ENCODE measurements at places on chromosomes 2 and 18.

GRCh38 chr2:17166506-17166905 lies 351.7 kb downstream of the RAD51AP2 start:
- peak; percentile 38 for DNase-seq

- peak; percentile 76 for DNase-seq
These were observed 980.3 kb upstream of the CDH2 start for GRCh38 chr18:29157057-29157780.

DNA sequence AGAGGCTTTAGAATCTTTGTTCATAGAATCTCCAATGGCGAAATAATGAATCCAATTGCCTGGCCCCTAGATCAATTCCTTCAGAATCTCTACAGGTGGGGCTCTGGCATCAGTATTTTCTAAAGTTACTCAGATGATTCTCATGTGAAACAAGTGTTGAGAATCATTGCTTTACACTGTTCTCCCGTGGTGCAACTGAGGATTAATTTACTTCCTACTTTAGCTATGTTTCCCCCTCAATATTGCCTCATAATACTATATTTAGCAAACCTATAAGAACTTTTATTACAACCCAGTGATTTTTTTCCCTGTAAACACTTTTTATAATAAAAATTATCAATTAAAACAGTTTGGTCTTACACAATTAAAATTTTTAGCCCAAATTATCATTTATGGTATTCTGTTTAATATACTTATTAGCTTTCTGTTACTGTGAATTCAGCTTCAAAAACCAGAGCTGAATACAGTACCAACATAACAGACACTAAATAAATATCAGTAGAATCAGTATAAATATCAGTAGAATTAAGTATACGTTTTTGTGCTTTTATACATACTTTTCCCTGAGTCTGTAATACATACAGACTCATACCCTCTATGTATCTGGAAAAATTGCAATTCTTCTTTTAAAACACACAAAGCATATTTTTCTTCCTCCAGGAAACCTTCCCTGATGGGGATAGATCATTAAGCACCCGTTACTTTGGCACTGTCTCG lies 20.8 kb downstream of the SLC38A11 start:
- DNase-seq = no peak

- peak; percentile 8 for DNase-seq
These were observed 107.0 kb upstream of the PTPRM start for GRCh38 chr18:7459851-7460770.

GRCh38 chr2:1791685-1792435 lies 47.5 kb upstream of the PXDN start:
- DNase-seq = no peak

- DNase-seq = peak; percentile 69
These were observed 11.6 kb upstream of the PTPN4 start for GRCh38 chr2:119748135-119748534.

DNA sequence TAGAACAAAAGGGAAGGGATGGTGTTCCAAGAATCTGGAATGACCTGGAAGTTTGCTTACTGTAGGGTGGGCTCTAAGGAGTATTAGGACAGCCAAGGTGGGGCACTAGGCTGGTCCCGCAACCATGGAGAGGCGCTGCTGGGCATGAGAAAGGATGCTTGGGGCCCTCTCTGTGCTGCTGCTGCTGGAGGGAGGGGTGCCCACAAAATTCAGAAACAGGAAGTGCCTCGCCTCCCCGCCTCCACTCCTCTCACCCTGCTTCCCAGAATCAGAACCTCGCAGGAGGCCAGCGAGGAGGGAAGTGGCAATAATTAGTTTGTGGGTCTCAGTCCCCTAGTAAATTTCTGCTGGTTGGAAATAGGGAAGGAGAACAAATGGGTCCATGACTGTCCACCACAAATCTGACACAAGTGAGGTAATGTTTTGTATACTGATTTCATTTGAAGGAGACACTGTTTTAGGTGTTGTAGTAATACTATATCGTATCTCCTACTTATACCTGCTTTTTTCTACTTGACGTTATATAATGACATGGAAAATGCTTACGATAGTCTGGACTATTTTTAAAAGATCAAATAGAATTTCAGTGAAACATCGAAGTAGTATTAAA lies 7.9 kb upstream of the PDCL3 start:
- no peak for DNase-seq

- no peak for DNase-seq
These were observed 118.3 kb upstream of the FAM136A start for GRCh38 chr2:70420143-70420542.

DNA sequence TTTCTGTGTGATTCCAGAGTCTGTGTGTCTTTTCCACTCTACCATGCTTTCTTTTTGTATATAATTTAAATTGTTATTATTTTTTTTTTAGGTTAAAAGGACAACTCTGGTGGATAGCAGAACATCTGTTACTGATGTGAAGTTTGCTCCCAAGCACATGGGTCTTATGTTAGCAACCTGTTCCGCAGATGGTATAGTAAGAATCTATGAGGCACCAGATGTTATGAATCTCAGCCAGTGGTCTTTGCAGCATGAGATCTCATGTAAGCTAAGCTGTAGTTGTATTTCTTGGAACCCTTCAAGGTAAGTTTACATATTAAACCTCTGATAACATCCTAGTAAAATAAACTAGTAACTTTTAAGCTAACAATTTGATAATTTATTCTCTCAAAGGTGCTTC lies 15.3 kb downstream of the SEH1L start:
- DNase-seq = no peak

DNA sequence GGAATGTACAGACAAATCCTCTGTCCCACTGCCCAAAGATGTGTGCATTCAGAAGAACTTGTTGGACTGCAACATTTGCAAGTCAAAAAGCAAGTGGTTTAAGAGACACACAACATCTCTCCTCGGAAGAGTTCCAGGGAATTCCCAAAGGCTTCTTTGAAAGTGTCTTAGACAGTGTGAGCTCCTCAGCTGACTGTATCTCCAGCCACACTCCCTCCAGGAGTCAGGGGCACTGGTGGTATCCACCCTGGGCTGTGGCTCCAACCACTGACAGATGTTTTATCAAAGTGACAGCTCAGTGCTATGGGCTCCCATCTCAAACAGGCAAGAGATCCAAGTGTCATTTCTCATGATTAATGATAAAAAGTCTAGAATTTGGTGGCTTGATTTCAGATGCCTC lies 48.5 kb downstream of the ALK start:
- DNase-seq = no peak

- DNase-seq = peak; percentile 54
These were observed 8.2 kb upstream of the TMEM182 start for GRCh38 chr2:102753563-102754159.

DNA sequence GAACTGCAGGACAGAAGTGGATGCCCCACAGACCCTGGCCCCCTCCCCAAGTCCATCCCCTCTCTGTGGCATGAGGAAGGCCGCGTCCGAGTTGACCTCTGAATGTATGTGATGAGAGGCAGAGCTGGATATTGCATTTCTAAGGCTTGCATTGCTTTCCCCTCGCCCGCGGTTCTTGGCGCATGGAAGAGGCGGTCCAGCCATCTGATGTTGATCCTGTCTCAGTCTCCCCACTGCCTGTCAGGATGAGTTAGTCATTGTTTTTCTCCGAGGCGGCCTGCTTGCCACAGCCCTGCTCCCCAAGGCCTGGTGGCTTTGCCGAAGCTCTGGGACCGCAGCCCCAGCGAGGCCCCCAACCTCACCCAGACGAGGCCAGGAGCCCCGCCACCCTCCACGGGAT lies 88.6 kb downstream of the SMAD7 start:
- DNase-seq = peak; percentile 43

GRCh38 chr2:154324601-154325000 lies 373.9 kb upstream of the KCNJ3 start:
- DNase-seq = no peak

DNA sequence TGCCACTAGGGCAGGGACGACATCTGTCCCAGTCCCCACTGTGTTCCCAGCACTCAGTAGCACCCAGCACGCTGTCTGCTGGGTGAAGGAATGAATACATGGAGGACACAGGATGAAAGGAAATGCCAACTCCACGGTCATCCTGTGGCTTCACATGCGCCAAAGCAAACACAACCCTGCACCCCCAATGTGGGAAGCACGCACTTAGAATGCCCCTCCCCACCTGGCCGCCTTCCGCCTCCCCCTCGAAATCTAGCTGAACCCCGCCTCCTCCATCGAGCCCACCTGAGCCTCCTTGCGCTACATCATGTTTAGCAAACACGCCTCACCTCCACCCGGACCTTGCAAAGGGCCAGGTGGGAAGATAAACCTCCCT lies 33.9 kb downstream of the ADCY3 start:
- no peak for DNase-seq

- no peak for DNase-seq
These were observed 227.5 kb downstream of the TTC32 start for GRCh38 chr2:19674051-19675002.

GRCh38 chr2:53356291-53356905 lies 411.2 kb upstream of the CHAC2 start:
- no peak for DNase-seq

GRCh38 chr18:65762556-65762955 lies 11.7 kb downstream of the CDH7 start:
- no peak for DNase-seq

GRCh38 chr18:58525517-58525916 lies 103.4 kb downstream of the ALPK2 start:
- peak; percentile 68 for DNase-seq

GRCh38 chr2:138708682-138709241 lies 71.4 kb downstream of the NXPH2 start:
- peak; percentile 53 for DNase-seq

DNA sequence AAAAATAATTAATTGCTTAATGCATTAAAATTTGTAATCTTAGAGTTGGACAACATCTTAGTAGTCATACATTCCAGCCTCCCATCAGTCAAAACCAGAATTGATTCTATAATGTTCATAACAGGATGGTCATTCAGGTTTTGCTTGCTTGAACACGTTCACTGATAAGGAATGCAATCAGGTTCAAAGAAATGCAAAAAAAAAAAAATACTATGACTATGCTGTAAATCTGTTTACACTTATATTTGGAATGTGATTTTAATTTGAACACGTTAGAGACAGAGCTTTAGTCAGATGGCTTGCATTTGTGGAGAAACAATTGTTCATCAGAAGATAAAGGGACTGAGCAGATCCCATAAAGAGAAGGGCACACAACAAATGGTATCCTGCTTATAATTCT lies 131.3 kb upstream of the UNC80 start:
- no peak for DNase-seq

DNA sequence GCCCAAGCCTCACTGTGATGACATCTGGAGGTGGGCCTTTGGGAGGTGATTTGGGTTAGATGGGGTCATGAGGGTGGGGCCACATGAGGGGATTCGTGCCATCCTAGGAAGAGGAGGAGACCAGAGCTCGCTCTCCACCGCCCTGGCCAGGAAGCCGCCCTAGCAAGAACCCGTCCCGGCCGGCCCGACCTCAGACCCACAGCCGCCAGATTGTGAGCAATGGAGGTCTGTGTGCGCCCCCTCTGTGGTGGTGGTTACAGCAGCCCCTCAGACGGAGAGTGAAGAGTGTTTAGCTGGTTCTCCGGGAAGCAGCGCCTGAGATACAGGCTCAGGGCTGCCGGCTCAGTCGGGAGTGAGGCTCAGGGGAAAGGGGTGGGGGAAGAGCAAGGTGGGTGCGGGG lies 83.3 kb downstream of the RTP5 start:
- no peak for DNase-seq

DNA sequence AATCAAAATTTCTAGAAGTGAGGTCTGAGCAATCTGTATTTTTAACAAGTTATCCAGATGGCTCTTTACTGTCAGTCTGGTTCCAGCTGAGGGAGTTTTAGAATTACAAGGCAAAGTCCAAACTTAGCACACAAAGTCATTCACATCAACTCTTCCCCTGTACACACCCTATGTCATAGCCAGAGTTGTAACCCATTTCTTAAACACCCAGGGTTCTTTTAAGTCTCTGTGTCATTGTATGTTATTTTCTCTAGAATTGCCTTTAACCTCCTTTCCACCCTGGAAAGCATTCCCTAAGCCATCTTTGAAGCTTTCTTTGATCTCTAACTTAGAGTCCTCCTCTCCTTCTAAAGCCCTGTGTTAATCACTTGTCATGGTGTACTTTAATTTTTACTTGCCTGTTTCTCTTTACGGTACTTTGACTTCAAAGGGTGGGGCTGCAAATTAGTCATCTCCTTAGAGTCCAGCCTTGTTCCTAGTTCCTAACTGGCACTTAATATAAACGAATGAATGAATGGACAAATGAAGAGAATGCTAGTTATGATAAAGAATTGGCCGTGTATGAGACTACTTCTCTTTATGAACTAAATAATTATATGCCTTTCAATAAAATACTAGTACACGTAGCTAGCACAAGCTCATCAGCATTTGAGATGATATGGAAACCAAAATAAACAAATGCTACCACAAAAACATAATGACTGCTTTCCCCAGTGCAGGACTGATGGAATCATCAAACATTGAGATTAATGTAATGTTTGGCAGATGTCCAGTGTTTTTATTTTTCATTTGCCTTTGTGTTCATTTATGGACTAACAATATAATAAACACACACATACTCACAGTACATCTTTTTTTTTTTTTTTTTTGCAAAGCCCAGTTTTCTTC lies 11.9 kb upstream of the ACTR3 start:
- peak; percentile 75 for DNase-seq

Measured in iris pigment epithelial cell (primary cell).